ENCODE measurements at places on chromosomes 2 and 18.

- DNase-seq: no peak
Measured at GRCh38 chr2:220356076-220356475, 728.6 kb downstream of the SLC4A3 start.

- peak; percentile 30 for DNase-seq
Measured at GRCh38 chr2:149291881-149292280, 38.5 kb upstream of the LYPD6 start.

GRCh38 chr18:35775887-35776286, 194.3 kb downstream of the GALNT1 start:
- DNase-seq: peak; percentile 11

- DNase-seq: no peak
Measured at GRCh38 chr2:197888321-197888720, 83.9 kb downstream of the PLCL1 start.

GRCh38 chr2:203891474-203891873, 23.9 kb downstream of the CTLA4 start:
- no peak for DNase-seq

DNA sequence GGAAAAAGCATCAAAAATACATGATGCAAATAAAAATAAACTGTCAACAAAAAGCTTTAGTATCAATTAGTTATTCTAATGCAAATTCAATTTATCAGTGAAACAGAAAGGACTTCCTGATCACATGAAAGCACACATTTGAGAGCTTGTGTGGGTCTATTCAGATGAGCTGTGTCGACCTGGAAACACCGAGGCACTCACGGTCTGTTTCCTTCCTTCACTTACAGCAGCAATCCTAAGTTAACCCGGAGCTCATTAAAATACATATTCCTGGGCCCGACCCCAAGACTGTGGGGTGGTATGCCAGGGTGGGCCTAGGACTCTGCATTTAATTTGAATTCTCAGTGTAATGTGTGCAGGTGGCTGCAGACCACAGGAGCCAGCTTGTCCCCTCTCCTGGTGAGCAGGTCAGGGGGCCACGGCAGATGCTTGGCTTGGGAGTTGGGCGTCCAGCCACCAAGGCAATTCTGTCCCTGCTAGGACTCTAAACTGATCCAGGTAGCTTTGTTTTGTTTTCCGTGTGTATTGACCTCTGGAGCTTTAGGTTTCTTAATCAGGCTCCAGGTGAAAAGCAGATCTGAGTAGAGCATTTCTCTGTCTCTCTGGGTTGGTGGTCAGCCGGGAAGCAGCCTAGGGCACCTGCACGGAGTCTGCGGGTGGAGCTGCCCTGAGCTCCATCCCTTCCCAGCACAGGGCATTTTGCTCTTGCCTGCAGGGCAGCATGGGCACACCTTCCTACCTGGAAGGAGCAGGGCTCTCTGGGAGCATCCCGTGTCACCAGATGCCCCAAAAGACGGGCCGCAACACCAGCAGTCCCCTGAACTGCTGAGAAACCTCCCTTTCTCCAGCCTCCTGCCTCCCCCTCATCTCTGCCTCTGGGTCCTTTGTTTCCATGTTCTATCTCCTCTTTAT, 9.0 kb downstream of the MBP start:
- no peak for DNase-seq

DNA sequence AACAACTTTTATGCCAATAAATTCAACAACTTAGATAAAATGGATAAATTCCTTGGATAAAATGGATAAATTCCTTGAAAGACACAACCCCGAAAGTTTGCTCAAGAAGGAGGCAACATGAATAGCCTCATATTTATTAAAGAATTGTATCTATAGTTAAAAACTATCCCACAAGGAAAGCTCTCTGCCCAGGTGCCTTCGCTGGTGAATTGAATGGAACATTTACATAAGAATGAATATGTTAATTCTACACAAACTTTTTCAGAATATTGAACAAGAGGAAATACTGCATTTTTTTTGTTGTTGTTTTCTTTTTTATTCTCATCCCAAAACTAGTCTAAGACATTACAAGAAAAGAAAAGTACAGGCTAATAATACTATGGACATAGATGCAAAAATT, 805.3 kb upstream of the RAB6C start:
- no peak for DNase-seq

DNA sequence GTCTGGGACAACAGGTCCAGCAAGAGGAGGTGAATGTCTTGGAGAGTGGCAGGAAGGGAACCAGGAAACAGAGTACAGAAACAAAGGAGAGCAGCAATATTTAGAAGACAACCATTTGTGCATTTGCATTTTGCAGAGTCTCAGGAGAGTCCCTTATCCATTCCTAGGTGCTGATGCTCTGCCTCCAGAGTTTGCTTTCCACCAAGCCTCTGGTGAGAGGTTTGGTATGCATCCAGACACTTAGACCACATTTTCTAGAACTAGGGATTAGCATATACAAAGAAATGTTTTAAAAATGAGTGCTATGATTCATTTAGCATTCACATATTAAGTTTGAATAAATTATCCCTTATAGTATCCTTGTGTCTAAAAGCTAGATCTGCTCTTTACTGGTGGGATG, 18.5 kb upstream of the LRATD1 start:
- no peak for DNase-seq

- no peak for DNase-seq
Measured at GRCh38 chr18:45061359-45061758, 380.7 kb downstream of the SETBP1 start.

- DNase-seq: no peak
Measured at GRCh38 chr2:59237311-59237710, 996.2 kb upstream of the FANCL start.

- DNase-seq: no peak
Measured at GRCh38 chr2:70728128-70728527, 39.9 kb downstream of the ADD2 start.

GRCh38 chr2:112812318-112813267, 24.0 kb downstream of the IL1B start:
- peak; percentile 49 for DNase-seq

GRCh38 chr2:219698748-219699439, 71.5 kb downstream of the SLC4A3 start:
- DNase-seq: no peak

GRCh38 chr18:12345491-12346239, 31.4 kb downstream of the AFG3L2 start:
- DNase-seq: no peak

- no peak for DNase-seq
Measured at GRCh38 chr2:82355622-82356021, 2051.1 kb upstream of the LRRTM1 start.

GRCh38 chr2:63488118-63488713, 100.1 kb downstream of the WDPCP start:
- peak; percentile 73 for DNase-seq

GRCh38 chr18:56112013-56112749, 524.2 kb upstream of the TCF4 start:
- no peak for DNase-seq

DNA sequence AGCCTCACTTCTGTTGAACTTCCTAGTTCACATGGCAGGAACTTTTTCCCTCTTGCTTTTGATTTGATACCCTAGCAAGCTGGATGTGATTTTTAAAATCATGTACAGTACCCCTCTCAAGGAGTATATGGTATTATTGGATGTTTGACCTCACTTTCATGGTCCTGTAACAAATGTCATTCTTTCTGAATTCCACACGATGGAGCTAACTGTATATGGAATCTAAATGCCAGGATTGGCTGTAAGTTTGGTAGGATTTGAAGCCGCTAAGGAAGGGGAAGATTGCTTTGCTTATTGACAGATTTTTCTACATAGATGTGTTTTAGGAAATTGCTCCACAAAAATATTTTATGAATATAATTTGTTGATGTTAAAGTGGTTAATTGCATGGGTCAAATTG, 18.3 kb downstream of the MAIP1 start:
- DNase-seq: peak; percentile 69

DNA sequence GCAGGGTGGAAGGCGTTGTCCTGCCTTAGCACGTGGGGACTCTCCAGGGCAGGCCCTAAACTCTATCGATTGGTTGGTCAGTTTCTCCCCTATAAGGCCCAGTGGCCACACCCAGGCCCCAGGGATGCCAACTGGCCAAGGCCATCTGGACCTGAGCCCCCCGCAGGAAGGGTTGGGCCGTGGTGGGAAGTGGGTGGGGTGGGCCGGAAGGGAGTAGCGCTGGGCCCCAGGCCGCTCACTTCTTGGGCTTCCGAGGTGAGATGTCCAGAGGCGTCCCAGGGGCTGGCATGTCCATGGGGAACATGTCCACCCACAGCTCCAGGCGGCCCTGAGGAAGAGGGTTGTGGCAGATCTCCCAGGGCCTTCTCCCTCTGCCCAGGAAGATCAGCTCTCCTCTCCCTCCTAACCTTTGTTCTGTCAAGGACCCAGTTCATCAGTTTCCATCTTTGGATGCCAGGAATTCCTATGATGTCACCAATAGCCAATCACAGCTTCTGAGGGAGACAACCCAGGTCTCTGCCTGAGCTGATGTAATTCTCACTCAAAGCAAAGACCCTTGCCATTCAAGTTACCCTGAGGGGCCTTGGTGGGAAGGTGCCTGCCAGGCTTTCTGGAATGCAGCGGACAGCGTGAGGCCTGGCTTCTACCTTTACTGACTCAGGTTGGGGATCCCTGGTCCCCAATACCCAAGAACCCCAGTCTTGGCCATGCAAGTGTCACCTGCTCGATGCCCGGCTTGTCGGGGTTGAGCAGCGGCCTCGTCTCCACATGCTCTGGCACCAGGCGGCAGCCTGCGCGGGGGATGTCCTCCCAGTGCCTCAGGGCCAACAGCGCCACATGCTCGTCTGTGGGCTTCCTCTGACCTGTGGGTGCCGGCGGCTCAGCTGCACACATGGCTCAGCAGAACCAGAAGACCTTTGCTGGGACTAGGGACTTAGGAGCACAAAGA, 14.4 kb downstream of the OTOF start:
- peak; percentile 10 for DNase-seq

DNA sequence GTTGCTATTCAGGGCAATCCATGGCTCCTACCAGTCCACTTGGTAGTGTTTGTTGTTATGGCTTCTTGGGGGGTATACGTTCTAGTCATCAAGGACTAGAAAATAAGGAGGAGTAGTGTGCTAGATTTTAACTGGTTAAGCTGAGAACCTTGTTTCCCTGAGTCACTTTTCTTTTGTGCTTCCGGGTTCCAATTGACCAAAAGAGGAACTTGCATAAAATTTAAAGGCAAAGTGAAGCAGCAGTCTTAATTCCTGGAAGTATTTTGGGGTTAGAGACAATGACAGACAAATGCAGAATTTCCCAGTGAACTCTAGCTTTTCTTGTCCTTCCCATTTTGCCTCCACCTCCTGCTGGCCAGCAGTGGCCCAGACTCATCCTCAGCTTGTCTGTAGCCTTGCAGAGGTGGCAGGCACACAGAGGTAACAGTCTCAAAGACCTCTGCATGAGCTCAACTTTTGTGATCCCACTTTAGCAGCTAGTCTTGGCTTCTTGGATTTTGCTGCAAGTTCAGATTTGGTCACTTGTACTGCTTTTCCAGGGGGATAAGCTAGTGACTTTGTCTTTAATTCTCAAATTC, 1105.8 kb upstream of the NXPH2 start:
- no peak for DNase-seq

- DNase-seq: no peak
Measured at GRCh38 chr2:185857691-185858090, 119.1 kb downstream of the FSIP2 start.

- peak; percentile 15 for DNase-seq
Measured at GRCh38 chr2:3168230-3168891, 209.3 kb downstream of the EIPR1 start.

DNA sequence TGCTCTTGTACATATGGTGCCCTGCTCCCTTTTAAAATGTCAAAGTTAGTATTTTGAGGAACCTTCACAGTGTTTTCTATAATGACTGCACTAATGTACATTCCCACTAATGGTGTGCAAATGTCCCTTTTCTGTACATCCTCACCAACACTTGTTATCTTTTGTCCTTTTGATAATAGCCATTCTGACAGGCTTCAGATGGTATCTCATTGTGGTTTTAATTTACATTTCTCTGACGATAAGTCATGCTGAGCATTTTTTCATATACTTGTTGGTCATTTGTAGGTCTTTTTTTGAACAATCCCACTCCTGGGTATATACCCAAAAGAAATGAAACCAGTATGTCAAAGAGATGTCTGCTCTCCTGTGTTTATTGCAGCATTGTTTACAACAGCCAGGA, 268.3 kb downstream of the FBXO15 start:
- no peak for DNase-seq

DNA sequence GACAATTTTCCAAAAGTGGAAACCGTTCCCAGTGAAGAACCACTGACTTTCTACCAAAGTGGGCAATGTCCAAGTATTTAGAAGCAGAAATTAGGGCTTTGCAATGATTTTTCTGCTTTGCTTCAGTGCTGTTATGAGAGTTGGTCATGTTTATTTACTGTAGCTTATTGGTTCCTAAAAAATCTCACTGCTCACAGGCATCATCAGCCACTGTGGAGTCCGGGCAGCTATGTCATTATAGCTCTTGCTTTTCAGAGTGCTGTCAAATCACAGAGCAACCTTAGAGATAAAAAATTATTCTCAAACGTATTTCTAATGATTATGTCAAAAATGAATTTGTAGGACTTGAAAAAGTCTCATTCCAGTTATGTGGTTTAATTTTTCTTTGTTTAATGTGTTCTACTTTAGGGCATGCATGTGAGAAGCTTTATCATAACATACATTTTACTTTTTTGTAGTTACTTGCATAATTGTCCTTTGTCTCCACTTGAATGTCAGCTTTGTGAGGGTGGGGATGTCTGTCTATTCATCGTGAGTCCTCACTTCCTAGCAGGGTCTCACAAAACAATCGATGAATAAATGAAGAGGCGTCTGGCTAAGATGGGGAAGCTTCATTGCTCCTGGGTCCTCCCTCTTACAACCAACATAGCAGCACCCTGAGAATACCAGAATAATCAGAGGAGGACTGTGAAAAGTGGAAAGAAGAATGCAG, 117.6 kb downstream of the TPGS2 start:
- no peak for DNase-seq

DNA sequence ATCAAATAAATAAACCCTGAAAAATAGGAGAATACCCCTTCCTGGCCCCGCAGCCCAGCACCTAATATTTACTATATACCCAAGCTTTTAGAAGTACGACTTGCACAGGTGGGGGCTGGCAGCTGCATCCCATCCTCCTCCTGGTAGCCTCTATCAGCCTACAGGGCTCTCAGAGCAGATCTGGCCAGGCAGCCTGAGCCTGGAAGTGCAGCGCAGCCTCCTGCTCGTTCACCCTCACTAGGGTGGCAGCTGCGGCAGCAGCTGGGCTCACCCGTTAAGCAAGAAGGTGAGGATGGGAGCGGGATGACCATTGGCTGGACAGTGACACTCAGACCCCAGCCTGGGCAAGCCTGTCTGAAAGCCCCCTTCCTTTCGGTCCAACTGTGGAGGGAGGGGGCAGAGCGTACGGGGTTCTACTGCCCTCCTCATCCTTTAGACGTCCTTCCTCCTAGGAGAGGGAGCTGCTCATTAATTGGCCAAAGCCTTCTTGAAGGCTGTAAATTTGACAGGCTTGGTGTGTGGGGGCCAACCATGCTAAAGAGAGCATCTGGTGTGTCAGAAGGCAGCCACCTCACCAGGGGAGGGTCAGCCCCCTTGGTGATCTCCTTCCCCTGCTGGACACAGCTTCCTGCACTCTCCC, 23.3 kb downstream of the MPHOSPH10 start:
- no peak for DNase-seq

DNA sequence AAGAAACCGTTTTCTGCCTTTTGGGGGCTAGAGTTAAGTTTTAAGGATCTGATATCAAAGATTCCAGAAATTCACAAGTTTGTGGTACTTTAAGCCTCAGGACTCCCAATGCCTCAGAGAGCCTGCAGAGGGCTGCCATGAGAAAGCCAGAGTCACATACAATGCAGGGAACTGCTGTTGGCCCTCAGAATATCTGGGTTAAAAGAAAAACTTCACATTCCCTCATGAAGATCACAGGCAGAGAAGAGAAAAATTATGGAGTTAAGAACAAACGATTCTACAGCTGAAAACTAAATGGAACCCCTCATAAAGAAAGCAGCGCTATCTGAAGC, 39.5 kb downstream of the HDAC4 start:
- DNase-seq: no peak

GRCh38 chr2:217654168-217654567, 348.6 kb downstream of the TNS1 start:
- DNase-seq: no peak

Measured in lung (tissue), 17 donors.